ENCODE measurements at places on chromosomes 4 and X.

- no peak for DNase-seq
These were observed 295.2 kb upstream of the AGA start for GRCh38 chr4:177737387-177737940.

- DNase-seq: no peak
These were observed 36.7 kb upstream of the STS start for GRCh38 chrX:7110821-7111276.

DNA sequence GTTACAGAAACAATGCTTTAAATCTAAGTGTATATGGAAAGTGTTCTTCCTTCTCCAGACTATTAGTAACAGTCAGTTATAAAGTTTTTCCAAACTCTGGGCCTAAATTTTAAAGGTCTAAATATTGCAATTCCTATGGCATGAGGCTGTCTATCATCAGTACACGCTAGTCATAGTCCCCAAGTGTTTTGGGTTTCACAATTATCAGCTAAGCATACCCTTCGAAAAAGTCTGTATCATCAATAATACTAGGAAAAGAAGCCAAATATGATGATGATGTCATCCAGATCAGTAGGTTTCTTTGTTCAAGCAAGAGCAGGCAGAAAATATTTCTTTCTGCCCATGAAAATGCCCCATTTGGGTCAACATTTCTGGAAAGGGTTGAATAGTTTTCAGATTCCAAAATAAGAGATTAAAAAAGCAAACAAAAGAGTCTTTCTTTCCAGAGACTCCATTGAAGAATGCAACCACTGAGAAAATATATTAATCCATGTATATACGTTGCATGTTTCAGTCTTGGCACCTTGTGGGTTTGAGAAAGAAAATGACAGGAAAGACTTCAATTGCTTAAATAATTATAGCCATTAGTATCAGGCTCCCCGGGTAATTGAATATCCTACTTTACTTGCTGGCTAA is 173.8 kb downstream of the CAMK2D start:
- DNase-seq: no peak

DNA sequence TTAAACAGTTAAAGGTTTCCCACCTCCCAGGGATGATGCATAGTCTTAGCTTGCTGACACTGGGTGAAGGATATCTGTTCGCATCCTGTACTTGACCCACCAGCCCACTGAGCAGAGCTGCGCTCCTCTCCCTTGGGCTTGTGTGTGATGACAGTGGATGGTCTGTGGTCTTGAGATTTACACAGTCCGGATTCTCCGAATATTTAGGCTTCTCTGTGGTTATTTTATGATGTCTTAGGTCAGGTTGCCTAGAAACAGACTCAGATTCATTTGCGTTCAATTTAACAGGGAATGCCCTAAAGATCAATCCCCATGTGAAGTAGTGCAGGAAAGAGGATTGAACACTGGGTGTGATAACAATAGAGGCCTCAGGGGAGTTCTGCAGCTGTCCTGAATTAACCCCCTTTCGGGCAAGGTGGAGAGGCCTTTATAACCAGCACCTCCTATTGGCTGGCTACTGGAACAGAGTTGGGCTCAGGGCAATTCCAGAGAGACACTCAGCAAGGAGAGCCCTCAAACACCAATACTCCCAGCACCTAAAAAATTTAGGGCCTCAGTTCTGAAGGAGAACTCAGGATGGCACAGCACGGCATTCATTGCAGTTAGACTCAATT is 653.2 kb upstream of the GALNT7 start:
- no peak for DNase-seq

- DNase-seq: no peak
These were observed 46.1 kb downstream of the DCX start for GRCh38 chrX:111365770-111366325.

- DNase-seq: no peak
These were observed 180.4 kb downstream of the AFAP1 start for GRCh38 chr4:7759216-7759615.

DNA sequence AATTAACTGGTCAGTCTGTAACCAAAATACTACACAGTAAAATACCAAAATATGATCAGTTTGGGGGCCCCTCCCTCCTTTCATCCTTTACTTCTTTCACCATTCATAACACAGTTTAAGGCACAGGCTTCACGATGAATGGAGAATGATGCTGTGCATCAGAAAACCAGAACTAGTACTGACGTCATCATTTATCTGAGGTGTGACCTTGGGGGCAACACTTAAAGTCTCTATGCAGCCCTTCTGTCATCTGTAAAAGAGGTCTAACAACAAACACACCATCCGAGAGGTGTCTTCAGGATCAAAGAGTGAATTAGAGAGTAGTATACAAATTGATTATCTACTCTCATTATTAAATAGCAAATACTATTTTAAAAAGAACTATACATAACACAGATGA is 135.4 kb downstream of the SH3KBP1 start:
- no peak for DNase-seq

DNA sequence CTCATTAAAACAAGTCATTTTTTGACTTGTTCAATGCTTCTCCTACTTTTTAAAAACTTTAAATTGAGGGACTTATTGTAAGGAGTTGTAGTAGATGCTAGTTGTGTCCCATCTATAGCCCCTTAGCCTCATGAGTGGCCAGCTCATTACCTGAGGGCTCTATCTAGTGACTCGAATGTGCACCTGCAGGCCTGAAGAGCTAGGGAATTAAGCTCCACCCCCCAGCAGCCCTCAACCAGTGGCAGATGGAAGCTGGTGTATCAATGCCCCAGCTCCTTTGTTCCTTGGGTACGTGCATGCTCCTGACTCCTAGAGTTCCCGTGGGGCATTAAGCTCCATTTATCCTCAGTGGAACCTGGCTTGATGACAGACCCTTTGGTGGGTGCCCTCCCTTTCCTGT is 146.7 kb upstream of the FAM9B start:
- DNase-seq: no peak

DNA sequence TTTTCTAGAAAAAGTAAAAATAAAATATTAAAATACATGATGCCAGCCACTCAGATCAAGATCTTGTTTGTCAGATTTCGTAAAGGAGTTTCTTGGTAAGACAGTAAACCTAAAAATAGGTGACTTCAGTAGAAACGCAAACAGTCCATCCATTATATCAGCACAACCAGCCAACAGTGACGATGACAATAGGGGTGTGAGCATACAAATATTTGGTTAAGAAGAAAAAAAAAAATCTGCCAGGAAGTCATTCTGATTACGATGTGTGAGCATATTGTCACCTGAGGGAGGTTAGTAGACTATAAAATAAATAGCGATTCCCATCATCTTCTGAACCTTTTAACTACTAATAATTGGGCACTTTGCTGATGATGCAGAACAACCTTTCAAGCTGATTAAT is 37.6 kb downstream of the SLC7A11 start:
- DNase-seq: no peak

- DNase-seq: no peak
These were observed 19.5 kb downstream of the SMPX start for GRCh38 chrX:21738210-21738949.

- DNase-seq: no peak
These were observed 4.4 kb upstream of the BGN start for GRCh38 chrX:153490217-153490930.

- no peak for DNase-seq
These were observed 67.2 kb upstream of the HOPX start for GRCh38 chr4:56748271-56748670.

DNA sequence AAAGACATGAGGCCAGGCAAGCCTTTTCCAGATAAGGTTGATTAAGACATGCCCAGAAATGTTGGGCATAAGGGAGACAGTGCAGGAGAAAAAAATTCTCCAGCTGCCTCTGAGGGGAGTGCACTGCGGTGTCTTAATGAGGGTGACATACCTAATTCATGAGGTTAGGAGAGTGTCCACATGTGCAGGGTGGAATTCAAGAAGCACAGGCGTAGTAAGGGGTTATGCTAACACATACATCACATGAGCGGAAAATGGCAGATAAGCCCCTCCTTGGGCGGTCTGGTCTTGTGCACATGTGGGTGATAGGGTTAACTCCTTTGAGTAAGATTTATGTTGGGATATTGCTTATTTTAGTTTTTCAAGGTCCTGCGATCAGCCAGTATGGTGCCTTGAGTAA is 122.4 kb downstream of the PHKA2 start:
- no peak for DNase-seq

DNA sequence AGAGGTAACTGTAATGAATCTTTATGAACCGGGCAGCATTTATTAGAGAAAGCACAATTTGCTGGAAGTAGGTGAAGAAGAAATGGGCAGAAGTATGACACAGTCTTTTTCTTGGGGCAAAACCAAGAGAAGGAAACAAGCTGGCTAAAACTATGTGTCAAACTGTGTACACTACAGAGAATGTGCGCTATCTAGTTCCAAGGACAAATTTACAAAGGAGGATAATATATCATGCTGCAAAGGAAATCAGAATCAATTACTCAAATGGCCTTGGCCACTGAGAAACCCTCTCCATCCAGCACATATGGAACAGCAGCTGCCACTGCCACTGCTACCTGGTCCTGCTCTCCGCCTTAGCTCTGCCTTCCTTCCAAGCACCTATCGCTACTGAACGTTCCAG is 17.1 kb upstream of the MECP2 start:
- DNase-seq: no peak

DNA sequence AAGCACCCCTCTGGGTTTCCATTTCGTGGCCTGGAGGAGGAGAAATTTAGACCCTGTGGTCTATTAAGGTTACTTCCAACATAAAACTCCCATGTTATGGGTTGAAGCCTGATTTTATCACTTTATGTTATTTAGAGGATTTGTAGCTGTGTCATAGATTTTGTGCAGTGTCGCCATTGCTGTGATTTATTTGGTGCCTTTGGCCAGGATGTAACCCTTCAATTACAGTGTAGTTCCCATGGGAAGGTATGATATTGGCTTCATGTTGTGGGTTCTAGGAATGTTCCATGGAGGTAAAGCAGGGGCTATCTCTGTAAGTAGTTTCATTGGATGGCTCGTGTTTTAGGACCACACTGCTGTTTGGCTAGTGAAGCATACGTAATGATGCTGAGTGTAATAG is 58.5 kb downstream of the TMEM131L start:
- DNase-seq: no peak

GRCh38 chr4:123893011-123893981 is 496.7 kb downstream of the SPRY1 start:
- no peak for DNase-seq

DNA sequence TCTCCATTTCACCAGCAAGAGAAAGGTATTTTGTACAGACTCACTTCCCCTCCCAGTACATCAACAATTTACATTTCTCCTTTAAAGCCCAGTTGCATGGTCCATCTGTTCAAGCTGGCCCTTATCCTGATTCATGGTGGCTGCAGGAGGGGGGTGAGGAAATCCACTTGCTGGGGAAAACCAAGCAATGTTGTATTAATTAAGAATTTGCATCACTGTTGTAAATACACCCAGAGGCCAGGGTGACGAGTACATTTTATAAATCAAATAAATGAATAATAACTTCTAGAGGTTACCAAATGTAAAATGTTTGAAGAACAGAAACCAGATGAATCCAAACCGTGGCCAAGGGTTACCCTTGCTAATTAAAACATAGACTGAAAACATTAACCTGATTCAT is 395.9 kb upstream of the INTU start:
- no peak for DNase-seq

DNA sequence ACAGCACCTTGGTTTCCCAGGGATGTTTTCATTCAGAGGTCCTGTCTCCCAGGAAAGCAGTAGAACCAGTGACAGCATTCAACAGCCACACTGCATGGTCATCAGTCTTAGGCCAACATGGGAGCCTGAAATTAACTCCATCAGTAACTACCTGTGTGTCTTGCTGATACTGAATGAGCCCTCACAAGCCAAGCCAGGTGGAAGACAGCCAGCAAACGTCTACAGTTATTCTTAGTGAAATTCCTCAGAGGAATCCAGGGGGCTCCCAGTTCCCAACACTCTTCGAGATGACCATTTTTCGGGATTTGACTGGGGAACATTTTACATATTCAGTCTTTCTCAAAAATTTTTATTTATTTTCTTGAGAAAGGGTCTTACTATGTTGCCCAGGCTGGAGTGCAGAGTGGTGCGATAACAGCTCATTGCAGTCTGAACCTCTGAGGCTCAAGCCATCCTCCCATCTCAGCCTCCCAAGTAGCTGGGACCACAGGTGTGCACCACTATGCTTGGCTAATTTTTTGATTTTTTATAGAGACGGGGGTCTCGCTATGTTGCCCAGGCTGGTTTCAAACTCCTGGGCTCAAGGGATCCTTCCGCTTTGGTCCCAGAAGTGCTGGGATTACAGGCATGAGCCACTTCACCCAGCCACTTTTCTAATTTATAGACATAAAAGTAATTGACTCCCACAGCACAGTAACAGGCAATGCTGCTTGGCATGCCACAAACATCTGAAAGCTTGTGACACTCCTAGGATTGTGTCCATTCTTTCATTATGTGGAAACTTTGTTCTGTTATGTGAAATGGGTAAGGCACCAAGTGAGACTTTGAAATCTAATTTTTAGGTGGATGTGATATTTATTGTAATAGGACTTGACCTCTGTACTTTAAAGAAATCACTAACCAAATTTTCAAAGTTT is 116.9 kb downstream of the SOWAHB start:
- no peak for DNase-seq
